Occipital lobe (tissue), 3 donors: ENCODE measurements at places on chromosomes 2 and 18.

- DNase-seq: no peak
These were observed 9.0 kb upstream of the EN1 start for GRCh38 chr2:118856330-118856977.

DNA sequence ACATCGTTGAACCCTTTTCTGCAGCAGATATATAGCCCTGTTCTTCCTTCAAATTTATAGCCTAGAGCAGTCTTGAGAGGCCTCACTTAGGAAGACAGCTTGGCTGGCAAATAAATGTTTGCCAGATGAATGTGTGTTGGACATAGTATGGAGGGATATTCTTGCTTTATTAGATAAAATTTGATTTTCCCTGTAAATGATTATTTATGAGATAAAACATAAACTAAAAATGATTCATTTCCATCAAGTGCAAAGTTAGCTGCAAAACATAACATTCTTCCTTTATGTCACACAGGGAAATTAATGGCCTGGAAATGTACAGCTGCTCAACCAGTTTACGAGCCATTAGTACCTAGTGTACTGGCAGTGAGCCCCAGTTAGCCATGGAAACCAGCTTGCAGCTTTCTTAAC lies 82.5 kb downstream of the LIMS1 start:
- DNase-seq: no peak

DNA sequence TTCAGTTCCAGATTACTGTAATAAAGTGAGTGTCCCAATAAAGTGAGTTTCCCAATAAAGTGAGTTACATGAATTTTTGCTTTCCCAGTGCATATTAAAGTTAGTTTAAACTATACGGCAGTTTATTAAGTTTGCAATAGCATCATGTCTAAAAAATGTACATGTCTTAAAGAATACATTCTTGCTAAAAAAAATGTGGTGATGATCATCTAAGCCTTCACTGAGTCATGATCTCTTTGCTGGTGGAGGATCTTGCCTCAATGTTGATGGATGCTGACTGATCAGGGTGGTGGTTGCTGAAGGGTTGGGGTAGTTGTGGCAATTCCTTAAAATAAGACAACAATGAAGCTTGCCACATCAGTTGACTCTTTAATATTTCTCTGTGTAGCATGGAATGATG lies 664.2 kb downstream of the TDRD15 start:
- no peak for DNase-seq

DNA sequence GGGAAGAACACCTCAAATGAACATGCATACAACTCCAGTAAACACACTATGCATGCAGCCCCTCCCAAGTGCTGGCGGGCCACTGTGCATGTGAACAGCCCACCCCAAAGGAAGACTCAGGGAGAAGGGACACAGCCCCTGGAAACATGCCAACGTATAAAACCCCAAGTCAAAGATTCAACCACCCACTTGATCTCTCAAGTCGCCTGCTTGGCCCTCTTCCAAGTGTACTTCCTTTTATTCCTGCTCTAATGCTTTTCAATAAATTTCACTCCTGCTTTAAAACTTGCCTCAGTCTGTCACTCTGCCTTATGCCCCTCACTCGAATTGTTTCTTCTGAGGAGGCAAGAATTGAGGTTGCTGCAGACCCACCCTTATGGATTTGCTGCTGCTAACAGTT lies 139.1 kb downstream of the C1D start:
- no peak for DNase-seq

DNA sequence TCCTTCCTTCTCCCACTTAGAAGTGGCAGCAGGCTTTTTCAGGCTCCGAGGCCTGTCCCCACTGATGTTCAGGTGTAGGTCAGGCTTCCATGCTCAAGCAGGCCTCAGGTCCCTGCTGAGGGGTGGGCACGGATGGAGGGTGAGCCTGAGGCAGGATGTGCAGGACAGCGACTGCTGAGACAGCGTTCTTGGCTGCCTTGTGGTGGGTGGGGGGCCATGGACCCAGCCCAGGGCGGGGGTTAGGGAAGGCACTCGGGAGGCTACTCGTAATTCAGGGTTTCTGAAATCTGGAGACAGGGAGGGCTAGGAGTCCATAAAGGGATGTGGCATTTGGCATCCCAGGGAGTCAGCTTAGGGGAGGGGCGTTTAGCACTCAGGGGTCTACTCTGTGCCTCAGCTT lies 30.3 kb downstream of the COLEC11 start:
- DNase-seq: no peak

- no peak for DNase-seq
These were observed 92.9 kb downstream of the PXDN start for GRCh38 chr2:1651121-1652033.

- no peak for DNase-seq
These were observed 57.7 kb downstream of the THADA start for GRCh38 chr2:43538034-43538670.

DNA sequence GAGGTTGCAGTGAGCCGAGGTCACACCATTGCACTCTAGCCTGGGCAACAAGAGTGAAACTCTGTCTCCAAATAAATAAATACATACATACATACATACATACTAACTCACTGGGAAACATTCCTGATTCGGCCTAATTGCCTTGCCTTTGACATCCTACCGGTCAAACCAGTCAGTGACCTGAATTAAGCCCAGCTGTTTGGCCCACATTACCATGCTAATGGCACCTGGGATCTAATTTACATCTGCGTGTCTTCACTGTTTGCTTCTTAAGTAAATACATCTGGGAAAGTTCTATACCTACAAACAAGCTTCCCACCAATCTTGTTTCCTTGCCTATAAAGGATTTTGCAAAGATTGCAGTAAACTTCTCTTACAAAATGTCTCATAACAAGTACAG lies 230.2 kb upstream of the ZC3H15 start:
- DNase-seq: no peak

DNA sequence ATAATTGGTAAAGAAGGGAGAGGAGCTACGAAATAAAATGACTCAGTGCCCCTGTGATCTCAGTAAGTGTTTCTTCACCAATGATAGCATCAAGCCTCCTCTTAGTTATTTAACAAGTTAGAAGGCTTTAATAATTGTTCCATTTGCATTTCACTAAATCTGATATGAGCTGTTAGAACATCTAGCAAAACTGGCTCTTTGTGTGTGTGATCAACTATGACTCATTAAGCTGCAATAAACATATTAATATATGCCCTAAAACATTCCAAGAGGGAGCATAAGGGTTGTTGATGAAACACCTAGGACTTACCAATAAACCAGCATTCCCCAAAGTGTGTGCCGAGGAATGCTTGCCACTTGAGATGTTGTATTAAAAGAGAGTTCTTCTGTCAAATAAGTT lies 115.2 kb downstream of the OSBPL6 start:
- DNase-seq: no peak

DNA sequence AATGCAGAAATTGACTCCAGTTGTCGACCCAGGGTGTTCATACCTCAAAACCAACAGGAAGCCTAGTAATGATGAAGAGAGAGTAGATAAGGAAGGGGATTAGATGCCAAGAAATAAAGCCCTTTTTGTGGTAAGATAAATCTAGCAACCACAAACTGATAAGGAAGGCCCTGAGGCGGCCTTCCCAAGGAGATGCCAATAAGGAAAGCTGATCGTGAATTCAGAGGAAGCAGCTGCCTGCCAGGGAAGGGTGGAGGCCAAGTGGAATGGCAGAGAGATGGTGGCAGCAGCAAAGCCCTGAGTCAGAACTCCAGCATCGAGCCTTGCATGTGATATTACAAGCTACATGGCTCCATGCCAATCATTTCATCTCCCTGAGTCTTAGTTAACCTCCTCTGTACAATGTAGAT lies 126.3 kb downstream of the IRS1 start:
- DNase-seq: no peak

DNA sequence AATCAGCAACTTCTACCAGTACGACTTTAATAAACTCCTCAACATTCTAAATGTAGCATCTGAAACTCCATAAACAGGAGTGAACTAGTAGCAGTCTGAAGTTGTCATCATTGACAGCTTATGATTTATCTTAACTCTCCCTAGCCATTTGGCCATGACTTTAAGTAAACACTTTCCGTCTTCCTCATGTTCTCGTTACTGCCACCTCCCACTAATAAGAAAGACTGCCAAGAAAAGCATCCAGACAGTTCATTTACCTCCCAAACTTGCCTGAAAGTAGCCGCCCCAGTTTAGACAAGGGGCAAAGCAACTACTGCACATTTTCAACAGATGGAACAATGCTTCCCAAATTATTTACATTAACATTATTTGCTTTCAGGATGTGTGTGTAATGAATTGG lies 287.5 kb downstream of the OSR1 start:
- no peak for DNase-seq

- DNase-seq: no peak
These were observed 75.3 kb downstream of the NFATC1 start for GRCh38 chr18:79471046-79471445.

DNA sequence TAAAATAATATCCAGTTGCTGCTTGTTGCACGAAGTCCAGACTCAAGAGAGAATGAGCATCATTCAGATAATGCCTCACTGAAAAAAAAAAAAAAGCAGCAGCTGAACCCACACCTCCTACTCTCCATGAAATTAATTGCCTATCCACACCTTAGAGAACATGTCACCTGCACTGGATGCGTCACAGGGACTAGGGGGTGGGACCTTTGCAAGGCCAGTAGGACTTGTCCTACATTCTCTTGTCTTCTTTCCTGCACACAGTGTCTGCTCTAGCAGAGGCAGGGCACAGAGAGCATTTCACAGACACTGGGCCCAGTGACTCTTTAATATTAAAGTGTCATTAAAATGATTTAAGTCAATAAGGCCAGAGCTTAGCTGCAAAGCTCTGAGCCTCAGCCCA lies at the start of gene ABCA12:
Gene ABCA12 (minus strand): TSS at position 148 of the 400 bp plus-strand sequence. CDS start 418 bp downstream, outside the sequence.
- DNase-seq: no peak
